ENCODE measurements at places on chromosomes 2 and 18.

DNA sequence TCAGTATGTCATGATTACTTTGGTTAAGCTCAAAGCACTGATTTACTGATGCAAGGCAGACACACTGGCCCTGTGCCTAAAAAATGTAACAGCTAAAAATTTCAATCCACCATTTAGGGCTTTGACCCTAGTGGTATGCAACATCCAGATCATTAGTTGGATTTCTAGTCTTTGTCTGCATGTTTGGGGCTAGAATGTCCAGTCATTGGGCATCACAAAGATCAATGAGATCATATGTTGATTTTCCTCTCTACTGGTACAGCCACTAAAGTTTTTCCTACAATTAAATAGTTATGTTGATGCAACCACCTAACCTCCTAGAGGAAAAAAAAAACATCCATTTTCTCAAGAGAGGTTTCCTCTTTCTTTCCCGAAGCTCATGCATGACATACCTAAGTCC lies 53.4 kb upstream of the REV1 start:
- DNase-seq: no peak

DNA sequence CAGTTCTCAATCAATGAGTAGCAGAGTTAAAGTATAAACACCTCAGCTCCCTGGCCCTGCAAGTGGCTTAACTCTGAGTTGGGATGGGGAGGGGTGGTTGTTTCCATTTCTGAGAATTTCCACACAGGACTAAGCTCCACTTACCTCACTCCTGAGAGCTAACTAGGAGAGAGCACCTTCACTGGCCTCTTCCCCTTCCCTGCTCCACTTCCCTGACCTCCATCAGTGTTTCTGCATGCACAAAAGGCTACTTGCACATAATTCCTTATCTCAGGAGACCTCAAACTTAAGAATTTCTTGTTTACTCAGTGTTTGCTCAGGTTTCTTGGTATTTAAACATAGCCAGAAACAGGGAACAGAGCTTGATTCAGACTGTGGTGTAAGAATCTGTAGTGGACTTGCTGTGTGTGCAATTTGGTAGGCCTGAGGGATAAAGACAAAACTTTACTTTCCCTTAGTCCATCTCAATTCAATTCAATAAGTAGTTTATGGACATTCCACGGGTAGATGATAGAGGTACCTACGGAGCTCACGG lies 97.2 kb downstream of the PID1 start:
- DNase-seq: no peak

DNA sequence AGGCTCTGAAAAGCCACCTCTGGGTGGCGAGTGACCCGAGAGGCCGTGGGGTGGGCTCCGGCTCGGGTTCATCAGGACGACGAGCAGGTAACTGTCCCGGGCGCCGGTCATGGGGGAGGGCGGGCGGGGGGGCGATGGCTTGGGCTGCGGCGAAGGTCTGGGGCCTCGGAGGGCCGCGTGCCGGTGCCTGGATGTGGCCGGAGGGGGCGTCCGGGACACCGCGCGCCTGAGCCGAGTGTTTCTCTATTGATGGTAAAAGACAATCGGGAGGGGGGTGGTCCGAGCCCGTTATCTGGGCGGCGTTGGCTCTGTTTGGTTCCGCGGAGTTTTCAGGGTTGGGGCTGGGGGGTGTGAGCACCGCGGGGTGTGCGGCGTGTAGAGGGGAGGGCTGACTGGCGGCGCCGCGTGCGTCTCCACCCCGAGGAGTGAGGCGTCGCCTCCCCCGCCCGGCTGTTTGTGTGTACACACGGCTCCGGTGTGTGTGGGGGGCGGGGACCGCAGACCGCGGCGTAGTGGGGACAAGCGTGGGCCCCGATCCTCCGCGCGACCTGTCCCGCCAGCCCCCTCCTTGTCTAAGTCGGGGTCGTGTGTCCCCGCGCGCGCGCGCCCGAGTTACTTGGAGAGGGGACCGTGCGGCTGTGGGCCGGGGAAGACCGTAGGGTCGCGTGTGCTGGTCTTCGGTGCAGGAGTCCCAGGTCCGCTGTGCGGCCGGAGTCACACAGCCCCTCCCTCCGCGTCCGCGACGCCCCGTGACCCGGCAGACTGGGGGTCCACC lies 1.6 kb downstream of the CTIF start:
- no peak for DNase-seq

- no peak for DNase-seq
Measured at GRCh38 chr2:160381425-160381951, 112.1 kb downstream of the RBMS1 start.

GRCh38 chr2:40760071-40760666 lies 308.3 kb upstream of the SLC8A1 start:
- no peak for DNase-seq

DNA sequence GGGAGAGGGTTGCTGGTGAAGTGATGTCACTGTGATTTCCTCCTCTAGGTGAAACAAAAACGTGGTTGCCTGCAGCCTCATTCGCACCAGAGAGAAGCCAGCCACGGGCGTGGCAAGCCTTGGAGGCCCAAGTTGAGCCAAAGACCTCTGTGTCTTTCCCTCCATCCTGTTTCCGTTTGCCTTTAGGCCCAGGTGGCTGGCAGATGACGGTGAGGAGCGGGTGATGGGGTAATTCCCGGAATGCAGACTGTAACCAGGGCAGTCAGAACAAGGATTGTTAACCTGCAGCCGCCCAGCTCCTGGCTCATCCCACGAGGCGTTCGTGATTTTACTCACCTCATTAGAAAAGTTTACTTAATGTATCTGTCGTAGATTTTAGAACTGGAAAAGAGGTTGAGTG lies 14.4 kb downstream of the CTIF start:
- DNase-seq: no peak

DNA sequence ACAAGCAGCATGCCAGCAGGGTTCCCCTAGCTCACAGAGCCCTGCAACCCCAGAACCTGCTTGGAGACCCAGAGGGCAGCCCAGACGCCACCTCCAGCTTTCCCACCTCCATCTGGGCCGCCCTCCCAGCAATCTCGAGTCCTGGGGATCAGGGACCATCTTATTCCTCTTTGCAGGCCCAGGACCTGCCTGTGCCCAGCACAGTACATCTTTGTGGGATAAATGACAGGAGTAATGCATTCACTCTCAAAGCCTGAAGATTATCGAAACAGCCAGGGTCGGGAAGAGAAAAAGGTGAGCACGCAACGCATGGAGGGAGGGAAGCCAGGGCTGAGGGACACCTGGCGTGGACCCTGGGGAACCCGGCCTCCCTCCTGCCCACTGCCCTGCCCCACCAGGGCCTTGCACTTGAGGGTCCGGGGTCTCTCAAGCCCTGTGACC lies 144.1 kb downstream of the NDUFA10 start:
- DNase-seq: no peak

GRCh38 chr2:100641125-100641435 lies 78.3 kb downstream of the PDCL3 start:
- DNase-seq: no peak

GRCh38 chr18:50748243-50749229 lies 71.3 kb downstream of the MRO start:
- no peak for DNase-seq

DNA sequence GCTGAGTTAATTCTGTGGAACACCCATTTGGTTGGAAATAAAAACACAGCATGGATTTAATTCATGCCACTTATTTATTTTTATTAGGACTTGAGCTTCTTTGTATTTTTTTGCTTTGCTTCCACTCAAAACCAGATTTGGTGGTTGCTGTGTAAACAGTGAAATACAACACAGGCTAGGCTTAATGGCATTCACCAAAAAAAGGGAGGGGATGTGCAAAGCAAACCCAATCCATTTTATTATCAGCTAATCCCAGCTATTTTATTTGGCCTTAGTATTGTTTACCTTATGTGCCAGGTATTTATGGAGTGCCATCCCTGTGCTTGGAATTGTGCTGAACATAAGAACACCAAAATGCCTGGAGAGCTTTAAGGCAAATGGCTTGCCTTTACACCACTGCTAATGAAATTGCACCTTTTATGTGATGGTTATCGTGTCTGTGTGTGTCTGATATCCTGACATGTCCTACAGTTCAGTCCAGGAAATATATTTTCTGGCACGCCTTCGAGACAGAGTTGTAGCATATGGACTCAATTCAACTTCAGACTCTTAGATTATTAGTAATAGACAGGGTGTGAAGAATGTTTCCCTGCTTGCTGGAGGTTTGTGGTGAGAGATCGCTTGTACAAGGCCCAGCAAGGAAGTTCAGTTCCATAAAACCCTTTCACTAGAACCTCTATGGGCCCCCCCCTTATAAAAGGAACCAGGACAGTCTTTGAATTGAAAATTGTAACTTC lies 99.6 kb downstream of the PRPF40A start:
- no peak for DNase-seq

DNA sequence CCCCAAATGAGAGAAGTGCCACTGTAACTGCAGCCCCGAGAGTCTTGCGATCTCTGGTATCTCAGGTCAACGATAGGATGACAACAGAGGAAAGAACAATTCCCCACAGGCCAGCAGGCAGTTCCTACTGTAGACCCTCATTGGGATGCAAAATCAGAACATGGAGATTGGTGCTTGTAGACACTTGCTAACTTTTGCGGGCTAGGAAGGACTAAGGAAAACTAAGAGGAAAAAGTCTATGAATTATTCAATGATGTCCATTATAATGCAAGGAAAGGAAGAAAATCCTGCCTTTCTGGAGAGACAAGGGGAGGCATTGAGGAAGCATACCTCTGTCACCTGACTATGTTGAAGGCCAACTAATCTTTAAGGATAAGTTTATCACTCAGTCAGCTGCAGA lies 51.9 kb upstream of the CWC22 start:
- DNase-seq: no peak

GRCh38 chr2:233112329-233112728 lies 52.2 kb downstream of the INPP5D start:
- no peak for DNase-seq

GRCh38 chr2:236633219-236633570 lies 63.6 kb downstream of the ACKR3 start:
- no peak for DNase-seq

DNA sequence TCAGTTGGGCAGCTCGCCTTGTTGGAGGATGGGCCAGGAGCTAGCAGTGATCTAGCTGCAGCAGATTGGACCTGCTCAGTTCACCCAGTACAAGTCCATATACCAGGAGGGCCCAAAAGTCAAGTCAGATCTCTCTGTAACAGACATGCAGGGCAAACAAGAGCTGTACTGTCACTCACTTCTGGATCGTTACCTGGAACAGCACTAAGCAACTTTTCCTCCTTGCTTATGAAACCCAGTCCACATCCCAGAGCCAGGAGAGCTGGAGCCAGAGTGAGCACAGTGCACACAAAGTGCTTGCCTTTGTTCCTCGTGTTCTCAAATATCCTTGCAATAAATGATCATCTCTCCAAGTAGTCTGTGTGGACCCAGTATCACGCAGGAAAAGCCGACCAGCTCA lies 244.1 kb upstream of the FOSL2 start:
- no peak for DNase-seq

DNA sequence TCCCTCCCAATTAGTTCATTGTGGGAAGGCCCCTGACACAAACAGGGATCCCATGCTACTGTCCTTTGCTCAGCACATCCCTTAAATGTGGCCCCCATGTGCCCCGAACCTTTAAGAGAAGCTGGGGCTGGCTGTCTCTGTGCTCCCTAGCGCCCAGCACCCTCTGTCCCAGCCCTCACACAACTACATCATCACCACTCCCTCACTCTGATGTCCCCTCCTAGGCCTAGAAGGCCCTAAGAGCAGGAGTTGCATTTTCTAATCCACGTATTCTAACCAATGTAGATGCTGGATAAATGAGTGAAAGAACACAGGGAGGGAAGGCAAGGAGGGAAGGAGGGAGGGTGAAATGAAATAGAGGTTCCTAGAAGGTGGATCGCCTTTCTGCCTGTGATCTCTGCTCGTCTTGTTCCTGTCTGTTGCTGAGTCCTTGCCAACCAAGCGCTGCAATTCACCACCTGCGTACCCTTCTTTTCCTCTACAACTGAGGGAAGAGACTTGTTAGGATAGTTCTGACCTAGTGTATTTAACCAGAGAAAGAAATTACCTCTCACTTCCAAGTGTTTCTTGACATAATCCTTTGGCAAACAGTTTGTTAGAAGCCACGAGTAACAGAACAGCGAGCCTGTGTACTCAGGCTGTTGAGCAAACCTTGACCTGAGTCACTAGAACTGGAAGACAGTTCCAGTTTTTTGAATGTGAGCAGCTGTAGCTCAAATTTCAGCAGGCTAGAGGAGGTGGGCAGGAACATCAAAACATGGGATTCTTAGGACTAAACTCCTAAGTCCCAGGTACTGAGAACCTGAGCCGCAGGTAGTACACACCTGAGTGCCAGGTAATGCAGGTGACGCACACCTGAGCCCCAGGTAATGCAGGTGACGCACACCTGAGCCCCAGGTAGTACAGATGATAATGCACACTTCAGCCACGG lies 181.5 kb upstream of the ID2 start:
- DNase-seq: no peak

DNA sequence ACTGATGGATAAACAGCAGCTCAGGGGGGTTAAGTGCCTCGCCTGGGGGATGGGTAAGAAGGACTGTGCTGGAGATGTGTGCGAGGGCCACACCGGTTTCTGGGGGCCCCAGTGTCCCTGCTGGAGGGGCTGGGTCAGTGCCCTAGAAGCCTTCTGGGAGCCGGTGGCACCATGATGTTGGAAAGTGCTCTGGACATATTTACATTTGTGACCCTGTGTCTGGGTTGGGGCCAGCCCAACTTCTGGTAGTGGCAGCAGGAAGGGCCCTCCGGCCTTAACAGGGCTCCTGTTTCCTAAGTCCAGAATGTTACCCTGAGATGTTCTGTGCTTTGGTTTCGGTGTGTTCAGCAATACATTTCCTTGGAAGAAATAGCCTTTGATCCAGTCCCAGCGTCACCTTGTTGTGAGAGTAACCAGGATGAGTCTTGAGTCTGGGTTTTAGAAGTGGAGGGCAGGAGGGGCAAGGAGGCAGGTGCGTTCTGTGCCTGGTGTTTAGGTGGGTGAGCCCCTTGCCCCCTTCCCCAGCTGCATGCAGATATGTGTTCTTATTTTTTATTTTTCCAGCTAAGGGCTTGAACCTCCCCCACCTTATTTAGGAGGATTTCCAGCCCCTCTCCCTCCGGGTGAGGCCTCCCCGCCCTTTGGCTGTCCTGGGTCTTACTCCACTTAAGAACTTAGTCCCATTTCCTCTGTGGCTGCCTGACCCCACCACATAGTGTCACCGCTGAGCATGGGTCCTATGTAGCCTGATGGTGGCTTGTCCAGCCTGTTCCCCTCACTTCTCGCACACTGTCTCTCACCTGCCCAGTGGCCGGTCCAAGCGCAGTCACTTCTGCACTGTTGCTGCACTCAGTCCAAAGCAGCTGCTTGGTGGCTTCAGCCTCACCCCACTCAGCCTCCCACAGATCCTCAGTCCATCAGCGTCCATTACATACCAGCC lies 132.7 kb upstream of the HS6ST1 start:
- DNase-seq: no peak

DNA sequence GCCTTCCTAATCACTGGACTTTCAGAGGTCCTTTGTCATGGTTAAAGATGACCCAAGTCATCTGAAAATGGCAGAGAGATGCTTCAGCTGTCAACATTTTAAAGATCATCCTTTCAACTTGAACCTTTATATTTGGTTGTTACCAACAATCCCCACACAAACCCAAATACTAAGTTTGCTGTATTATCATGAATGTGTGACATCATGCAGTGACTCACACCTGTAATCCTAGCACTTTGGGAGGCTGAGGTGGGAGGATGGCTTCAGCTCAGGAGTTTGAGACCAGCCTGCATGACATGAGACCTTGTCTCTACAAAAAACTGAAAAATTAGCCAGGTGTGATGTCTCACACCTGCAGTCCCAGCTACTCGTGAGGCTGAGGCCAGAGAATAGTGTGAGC lies 55.2 kb upstream of the NRP2 start:
- no peak for DNase-seq
